Muscle of back (tissue), 13 donors: ENCODE measurements at places on chromosomes 12 and 14. TPM values are rescaled to one million over a fixed set of nuclear protein-coding genes. Genes with fewer than 3 reads are reported as not detected.

GALNT4 gene
- 2.3 TPM for polyA plus RNA-seq

DPF3 gene
- 8.8 TPM for polyA plus RNA-seq

ADGRD1 gene
- 12.0 TPM for polyA plus RNA-seq

C12orf60 gene
- polyA plus RNA-seq = 1.1 TPM

AKAP5 gene
- polyA plus RNA-seq = 0.66 TPM

CCDC177 gene
- polyA plus RNA-seq = not detected

C1QL4 gene
- not detected for polyA plus RNA-seq

RPL10L gene
- polyA plus RNA-seq = 0.16 TPM

CLEC4D gene
- polyA plus RNA-seq = not detected

BEGAIN gene
- 3.4 TPM for polyA plus RNA-seq

HSP90AA1 gene
- polyA plus RNA-seq = 391 TPM
